Stimulated activated CD4-positive, alpha-beta T cell treated with anti-CD3 and anti-CD28 coated beads, Interleukin-4, amount 100 ng/mL, for 24 hours (primary cell): ENCODE measurements at places on chromosomes 7 and 10.

- no peak for DNase-seq
These were observed 28.1 kb downstream of the OTUD1 start for GRCh38 chr10:23467012-23467411.

- DNase-seq: no peak
These were observed 243.1 kb upstream of the AOAH start for GRCh38 chr7:36967387-36967786.

- DNase-seq: peak; percentile 36
These were observed 570 bp upstream of the PRTFDC1 start for GRCh38 chr10:24952707-24953645.

- no peak for DNase-seq
These were observed 42.9 kb downstream of the CD36 start for GRCh38 chr7:80681272-80681885.

- no peak for DNase-seq
These were observed 46.3 kb downstream of the BUB3 start for GRCh38 chr10:123200531-123200930.

DNA sequence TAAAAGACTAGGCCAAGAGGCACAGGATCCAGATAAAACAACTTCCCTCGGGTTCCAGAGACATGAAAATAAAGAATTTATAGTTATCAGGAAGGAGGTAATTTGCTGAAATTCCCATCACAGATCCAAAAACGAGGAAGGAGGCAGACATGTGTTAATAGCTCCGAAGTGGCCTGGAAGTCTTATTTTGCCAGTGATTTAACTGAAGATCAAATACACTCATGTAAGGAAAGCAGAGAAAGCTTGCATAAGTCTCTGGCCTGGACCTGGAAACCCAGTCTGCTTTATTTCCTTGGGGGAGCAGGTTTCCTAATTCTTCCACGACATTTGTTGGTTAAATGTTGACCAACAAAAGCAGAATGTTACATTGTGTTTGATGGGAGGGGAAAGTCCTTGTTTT, 498.7 kb upstream of the C7orf33 start:
- no peak for DNase-seq

GRCh38 chr7:155950898-155951553, 138.8 kb upstream of the SHH start:
- DNase-seq: no peak

DNA sequence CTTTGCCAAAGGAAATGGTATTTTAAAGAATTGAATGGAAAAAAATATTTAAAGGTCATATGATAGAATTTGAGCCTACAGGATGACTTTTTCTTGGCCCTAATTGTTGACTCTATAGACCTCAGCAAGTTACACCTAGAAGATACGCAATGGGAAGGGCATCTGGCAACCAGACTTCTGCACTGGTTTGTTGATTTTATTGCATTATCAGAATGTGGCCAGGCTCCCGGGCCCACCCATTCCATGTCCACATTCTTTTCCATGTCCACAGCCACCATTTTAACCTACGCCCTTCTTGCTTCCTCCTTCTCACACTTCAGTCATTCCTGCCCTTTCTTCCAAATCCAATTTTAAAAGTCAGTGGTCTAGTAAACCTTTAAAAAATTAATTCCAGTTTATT, 738.4 kb downstream of the SUGCT start:
- DNase-seq: no peak

GRCh38 chr10:90175161-90175681, 473.8 kb downstream of the KIF20B start:
- no peak for DNase-seq

- no peak for DNase-seq
These were observed 533.6 kb downstream of the GATA3 start for GRCh38 chr10:8588135-8588534.

GRCh38 chr10:75399461-75400162, 2.0 kb downstream of the ZNF503 start:
- DNase-seq: peak; percentile 31

- DNase-seq: no peak
These were observed 52.5 kb downstream of the PROSER2 start for GRCh38 chr10:11875494-11876281.

DNA sequence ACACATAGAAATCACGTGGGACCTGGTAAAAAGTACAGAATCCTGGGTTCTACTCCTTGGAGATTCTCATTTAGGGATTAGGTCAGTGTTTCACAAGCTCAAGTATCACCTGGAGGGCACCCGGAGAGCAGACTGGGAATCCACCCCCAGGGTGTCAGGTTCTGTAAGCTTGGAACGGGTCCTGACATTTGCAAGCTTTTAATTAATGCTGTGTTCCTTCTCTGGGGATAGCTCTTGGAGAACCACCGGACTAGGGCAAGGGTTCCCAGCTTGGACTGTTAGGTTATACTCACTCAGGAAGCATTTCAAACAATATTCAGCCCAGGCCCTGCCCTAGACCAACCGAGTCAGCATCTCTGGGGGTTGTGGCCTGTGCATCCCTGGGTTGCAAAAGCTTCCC, 23.0 kb downstream of the TCF7L2 start:
- DNase-seq: no peak

DNA sequence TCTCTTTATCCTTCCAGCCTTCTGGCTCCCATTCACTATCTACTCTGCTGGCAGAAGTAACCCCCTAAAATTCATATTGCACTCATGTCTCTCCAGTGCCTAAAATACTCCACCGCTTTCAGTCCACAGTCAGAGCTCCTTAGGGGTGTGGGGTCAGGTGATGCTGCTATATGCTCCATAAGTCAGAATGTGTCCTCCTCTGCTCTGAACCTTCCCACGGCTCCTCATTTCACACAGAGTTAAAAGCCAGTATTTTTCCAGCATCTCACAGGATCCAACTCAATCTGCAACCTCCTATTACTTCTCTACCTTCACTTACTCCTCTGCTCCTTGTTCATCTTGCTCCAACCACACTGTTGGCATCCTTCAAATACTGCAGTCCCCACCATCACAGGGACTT, 31.1 kb upstream of the CHCHD3 start:
- no peak for DNase-seq
